ENCODE measurements at places on chromosomes 6 and 20.

- no peak for DNase-seq
These were observed 55.5 kb downstream of the REV3L start for GRCh38 chr6:111427341-111428116.

GRCh38 chr6:37785002-37785662 is 34.4 kb upstream of the ZFAND3 start:
- DNase-seq = peak; percentile 77

DNA sequence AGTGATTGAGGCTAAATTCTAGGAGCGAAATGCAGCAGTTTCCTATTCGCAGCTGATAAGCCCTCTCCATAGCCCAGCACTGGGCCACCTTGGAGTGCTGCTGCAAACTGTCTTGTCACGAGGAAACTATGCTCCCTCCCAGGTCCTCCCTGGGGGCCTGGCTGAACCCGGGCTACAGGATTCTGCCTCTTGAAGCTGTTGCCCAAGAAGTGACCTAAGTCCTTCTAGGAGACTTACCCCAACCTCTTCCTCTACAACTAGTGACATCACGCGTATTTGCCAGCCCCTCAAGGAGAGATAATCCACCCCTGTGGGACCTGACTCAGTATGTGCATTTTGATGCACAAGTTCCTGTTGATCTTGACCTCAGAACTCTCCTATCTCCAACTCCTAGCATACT is 26.5 kb upstream of the ZFAND3 start:
- DNase-seq = no peak

GRCh38 chr6:52423448-52423847 is 3.3 kb downstream of the EFHC1 start:
- DNase-seq = no peak

- DNase-seq = no peak
These were observed 7.7 kb downstream of the ZHX3 start for GRCh38 chr20:41309817-41310216.
